CD14-positive monocyte (primary cell): ENCODE measurements at places on chromosomes 7 and 10.
A peak's percentile ranks its signal among the peaks of the same experiment; 100 is the strongest.

GRCh38 chr10:76281659-76282058, 850.2 kb downstream of the LRMDA start:
- no peak for DNase-seq
- no peaks in the 10 kb centered on the region for H3K4me1 ChIP-seq
- no peak overlapping the region for H3K4me3 ChIP-seq
- H3K27me3 ChIP-seq = no peaks in the 10 kb centered on the region
- no peak overlapping the region for H3K27ac ChIP-seq

DNA sequence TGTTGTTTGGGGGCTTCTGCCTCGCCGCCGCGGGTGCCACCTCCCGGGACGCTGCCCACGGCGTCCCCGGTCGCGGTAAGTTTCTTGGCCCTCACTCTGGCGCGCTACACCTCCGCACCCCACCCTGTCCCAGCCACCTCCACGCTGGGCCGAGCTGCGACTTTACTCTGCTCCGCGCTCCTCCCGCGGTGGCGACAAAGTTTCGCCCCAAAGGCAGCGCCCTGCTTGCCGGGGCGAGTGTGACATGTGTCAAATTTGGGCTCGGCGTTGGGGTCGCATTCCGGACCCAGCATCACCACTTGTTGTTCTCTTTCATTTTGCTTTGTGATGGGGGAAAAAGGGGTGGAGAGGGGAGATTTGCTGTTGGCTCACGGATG, 167.7 kb upstream of the PPP1R3A start:
- no peak overlapping the region for H3K27ac ChIP-seq
- H3K36me3 ChIP-seq = no peaks in the 10 kb centered on the region
- peaks cover 97% of the 10 kb centered on the region for H3K27me3 ChIP-seq
- peak; percentile 3 for DNase-seq
- peaks cover 54% of the 10 kb centered on the region for H3K4me1 ChIP-seq

- no peak overlapping the region for H3K27ac ChIP-seq
- H3K4me1 ChIP-seq = no peaks in the 10 kb centered on the region
- no peaks in the 10 kb centered on the region for H3K36me3 ChIP-seq
- H3K27me3 ChIP-seq = no peaks in the 10 kb centered on the region
- H3K4me3 ChIP-seq = no peak overlapping the region
- no peak for DNase-seq
Observed at GRCh38 chr10:109270173-109270572, 653.1 kb downstream of the XPNPEP1 start.

GRCh38 chr10:17780727-17781126, 28.4 kb upstream of the MRC1 start:
- no peak overlapping the region for H3K4me3 ChIP-seq
- H3K36me3 ChIP-seq = no peaks in the 10 kb centered on the region
- H3K4me1 ChIP-seq = peaks cover 27% of the 10 kb centered on the region

- no peak overlapping the region for H3K4me3 ChIP-seq
- H3K27me3 ChIP-seq = no peaks in the 10 kb centered on the region
- no peaks in the 10 kb centered on the region for H3K4me1 ChIP-seq
Observed at GRCh38 chr7:71652510-71652909, 520.6 kb downstream of the GALNT17 start.

GRCh38 chr10:32266979-32267378, 80.0 kb downstream of the EPC1 start:
- no peaks in the 10 kb centered on the region for H3K27me3 ChIP-seq
- DNase-seq = no peak
- H3K36me3 ChIP-seq = peaks cover 59% of the 10 kb centered on the region
- peaks cover 5% of the 10 kb centered on the region for H3K4me1 ChIP-seq
- H3K4me3 ChIP-seq = no peak overlapping the region

DNA sequence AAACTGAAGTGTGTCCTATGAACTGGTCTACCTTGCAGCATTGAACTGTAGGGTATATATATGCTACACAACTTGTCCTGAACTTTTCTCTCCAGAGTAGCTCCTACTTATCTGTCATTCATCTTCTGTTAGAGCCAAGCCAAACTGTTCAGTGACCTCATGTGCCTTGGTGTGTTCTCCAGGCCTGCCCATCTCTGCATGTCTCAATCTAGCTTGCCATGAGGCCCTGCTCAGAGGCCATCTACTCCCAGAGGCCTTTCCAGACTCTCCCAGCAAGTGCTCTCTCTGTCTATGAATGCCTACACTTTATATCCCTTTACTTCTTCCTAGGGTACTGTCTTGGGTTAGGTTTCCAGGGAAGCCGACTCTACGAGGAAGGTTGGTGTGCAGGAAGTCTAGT, 99.8 kb upstream of the MTPN start:
- H3K27me3 ChIP-seq = no peaks in the 10 kb centered on the region
- no peaks in the 10 kb centered on the region for H3K36me3 ChIP-seq
- H3K4me3 ChIP-seq = no peak overlapping the region
- no peak for DNase-seq

GRCh38 chr10:114043532-114044246, at the start of gene ADRB1:
Gene ADRB1 (plus strand): TSS chr10:114043866. CDS start chr10:114044133, 267 bp downstream.
- peak within 1 kb of the TSS; percentile 63 for H3K27ac ChIP-seq
- no peaks in the 10 kb centered on the region for H3K36me3 ChIP-seq
- peaks cover 42% of the 10 kb centered on the region for H3K4me1 ChIP-seq
- peak; percentile 64 for DNase-seq

GRCh38 chr7:105330526-105330925, 58.2 kb downstream of the SRPK2 start:
- peaks cover 4% of the 10 kb centered on the region for H3K4me1 ChIP-seq
- no peak for DNase-seq
- H3K27me3 ChIP-seq = no peaks in the 10 kb centered on the region
- no peaks in the 10 kb centered on the region for H3K36me3 ChIP-seq
- no peak overlapping the region for H3K4me3 ChIP-seq

- no peak for DNase-seq
- no peak overlapping the region for H3K27ac ChIP-seq
- no peaks in the 10 kb centered on the region for H3K4me1 ChIP-seq
Observed at GRCh38 chr7:81180573-81180972, 261.7 kb upstream of the SEMA3C start.

- H3K36me3 ChIP-seq = no peaks in the 10 kb centered on the region
- H3K4me3 ChIP-seq = no peak overlapping the region
- H3K27me3 ChIP-seq = no peaks in the 10 kb centered on the region
- no peak for DNase-seq
- H3K27ac ChIP-seq = no peak overlapping the region
- no peaks in the 10 kb centered on the region for H3K4me1 ChIP-seq
Observed at GRCh38 chr10:85787881-85788280, 578.7 kb downstream of the GRID1 start.

DNA sequence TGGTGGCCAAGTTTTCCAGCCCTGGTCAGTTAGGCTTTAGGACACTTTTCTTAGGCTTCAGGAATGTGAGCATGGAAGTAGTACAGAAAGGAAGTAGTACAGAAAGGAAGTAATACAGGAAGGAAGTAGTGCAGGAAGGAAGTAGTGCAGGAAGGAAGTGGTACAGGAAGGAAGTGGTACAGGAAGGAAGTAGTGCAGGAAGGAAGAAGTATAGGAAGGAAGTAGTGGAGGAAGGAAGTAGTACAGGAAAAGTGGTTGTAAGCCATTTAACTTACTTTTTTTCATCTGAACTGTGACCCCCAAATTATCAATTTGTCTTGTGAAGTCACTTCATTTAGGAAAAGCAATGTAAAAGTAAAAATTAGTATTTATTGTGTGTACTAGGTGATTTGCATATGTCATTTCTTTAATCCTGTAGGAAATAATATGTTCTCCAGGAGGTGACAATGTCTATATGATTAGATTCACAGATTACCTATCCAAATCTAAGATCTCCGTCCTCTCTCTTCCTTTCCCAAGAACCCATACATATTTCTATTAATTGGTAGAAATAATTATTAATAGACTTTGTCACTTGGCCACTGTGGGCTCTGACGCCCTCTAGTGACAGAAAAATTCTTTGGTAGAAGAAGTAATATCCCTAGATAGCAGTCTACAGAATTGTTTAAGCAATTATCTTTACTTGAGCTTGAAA, 3.9 kb upstream of the FAS start:
- no peak overlapping the region for H3K4me3 ChIP-seq
- H3K4me1 ChIP-seq = peaks cover 31% of the 10 kb centered on the region
- no peaks in the 10 kb centered on the region for H3K27me3 ChIP-seq
- no peak for DNase-seq
- H3K27ac ChIP-seq = no peak overlapping the region

DNA sequence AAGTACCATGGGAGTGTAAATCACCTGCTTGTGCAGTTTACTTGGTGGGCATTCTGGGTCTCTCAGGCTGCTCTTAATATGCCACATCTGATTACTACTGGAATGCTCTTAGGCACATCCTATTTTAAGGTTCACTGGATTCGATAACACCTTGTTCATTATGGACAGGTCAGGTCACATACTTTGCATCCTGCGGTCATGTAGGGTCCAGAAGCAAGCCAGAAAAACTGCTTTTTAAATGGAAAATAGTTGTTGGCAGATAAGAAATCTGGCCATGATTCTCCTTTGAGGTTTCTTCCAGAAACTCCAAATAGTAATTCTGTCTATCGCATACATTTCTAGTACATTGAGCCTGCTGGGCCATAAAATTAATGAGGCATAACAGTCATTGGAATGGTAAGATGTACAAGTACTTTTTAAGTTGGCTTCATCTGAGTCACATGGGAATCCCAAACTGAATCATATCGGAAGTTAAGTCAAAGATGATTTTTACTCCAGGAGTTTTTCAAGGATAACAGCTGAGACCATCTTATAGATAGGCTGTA, 371.9 kb downstream of the LRRTM3 start:
- no peak overlapping the region for H3K4me3 ChIP-seq
- no peak for DNase-seq
- no peaks in the 10 kb centered on the region for H3K4me1 ChIP-seq
- H3K27ac ChIP-seq = no peak overlapping the region
- no peaks in the 10 kb centered on the region for H3K36me3 ChIP-seq

- H3K27me3 ChIP-seq = no peaks in the 10 kb centered on the region
- H3K27ac ChIP-seq = no peak overlapping the region
- DNase-seq = no peak
- H3K4me1 ChIP-seq = no peaks in the 10 kb centered on the region
- H3K4me3 ChIP-seq = no peak overlapping the region
Observed at GRCh38 chr10:87782721-87783120, 35.3 kb downstream of the ATAD1 start.

DNA sequence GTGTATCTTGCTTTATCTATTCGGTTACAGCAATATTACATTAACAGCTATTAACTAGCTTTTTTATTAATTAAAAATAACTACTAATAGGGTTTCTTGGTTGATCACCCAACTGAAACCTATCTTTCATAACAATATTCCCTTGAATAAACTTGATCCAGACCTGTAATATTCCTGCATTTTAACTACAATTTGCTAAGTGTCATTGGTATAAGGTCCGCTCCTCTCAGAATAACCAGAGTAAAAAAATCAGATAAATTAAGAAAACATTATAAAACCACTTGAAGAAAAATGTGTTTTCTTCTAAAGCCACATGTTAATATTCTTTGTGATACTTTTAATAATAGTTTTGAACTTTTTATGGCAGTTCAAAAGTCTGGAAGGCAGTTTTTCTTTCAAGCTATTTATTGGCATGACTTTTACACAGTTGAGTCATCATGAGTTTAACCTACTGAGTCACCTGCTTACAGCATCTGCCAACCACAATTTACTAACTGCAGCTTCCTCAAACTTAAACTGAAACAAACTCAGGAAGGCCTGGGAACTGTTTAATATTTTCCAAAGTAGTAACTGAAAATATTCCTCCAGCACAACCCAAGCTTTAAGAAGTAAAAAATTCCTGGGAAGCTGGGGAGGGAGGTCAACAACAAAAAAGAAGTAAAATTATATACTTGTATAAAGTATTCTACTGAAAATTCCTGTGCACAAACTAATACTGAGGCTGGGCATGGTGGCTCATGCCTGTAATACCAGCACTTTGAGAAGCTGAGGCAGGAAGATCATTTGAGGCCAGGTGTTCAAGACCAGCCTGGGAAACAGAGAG, 103.2 kb downstream of the NRBF2 start:
- DNase-seq = peak; percentile 91
- H3K4me1 ChIP-seq = peaks cover 37% of the 10 kb centered on the region
- peak overlapping the region; percentile 68 for H3K27ac ChIP-seq
- H3K36me3 ChIP-seq = no peaks in the 10 kb centered on the region
- H3K27me3 ChIP-seq = no peaks in the 10 kb centered on the region
- no peak overlapping the region for H3K4me3 ChIP-seq

DNA sequence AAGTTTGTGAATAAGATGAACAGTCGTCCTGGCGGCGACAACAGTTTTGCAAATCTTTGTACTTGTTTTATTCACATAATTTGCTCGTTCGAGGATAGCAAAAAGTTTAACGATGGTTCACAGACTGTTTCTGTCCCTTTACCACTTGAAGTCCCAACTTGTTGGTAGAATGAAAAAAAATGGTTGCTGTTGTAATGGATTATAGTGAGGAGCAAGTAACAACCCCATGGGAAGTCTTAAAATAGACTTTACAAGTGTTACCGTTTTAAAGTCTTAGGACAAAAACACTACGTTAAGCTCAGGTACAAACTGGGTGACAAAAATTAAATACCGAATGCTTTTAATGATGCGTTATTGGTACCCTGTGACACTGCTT, 589 bp downstream of the LSM8 start:
- no peaks in the 10 kb centered on the region for H3K27me3 ChIP-seq
- H3K36me3 ChIP-seq = peaks cover 22% of the 10 kb centered on the region
- H3K4me1 ChIP-seq = peaks cover 33% of the 10 kb centered on the region
- peak overlapping the region; percentile 96 for H3K27ac ChIP-seq
- peak; percentile 7 for DNase-seq

GRCh38 chr10:50325449-50326171, 74.3 kb upstream of the ASAH2 start:
- no peaks in the 10 kb centered on the region for H3K27me3 ChIP-seq
- peak overlapping the region; percentile 55 for H3K27ac ChIP-seq
- H3K4me3 ChIP-seq = no peak overlapping the region
- no peaks in the 10 kb centered on the region for H3K36me3 ChIP-seq
- peak; percentile 30 for DNase-seq
- peaks cover 55% of the 10 kb centered on the region for H3K4me1 ChIP-seq

DNA sequence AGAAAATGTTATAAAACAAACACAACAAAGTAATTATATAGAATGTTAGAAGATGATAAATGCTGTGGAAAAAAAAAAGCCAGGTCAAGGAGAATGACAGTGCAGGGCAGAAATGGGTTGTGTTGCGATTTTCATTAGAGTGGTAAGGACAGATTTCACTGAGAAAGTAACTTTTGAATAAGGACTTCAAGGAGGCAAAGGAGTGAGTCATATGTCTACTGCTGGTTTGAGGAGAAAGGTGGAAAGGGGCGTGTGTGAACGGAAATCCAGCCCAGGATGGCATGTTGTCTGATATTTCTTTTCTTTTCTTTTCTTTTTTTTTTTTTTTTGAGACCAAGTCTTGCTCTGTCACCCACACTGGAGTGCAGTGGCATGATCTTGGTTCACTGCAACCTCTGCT, 12.3 kb upstream of the DLD start:
- H3K27me3 ChIP-seq = peaks cover 2% of the 10 kb centered on the region
- H3K36me3 ChIP-seq = no peaks in the 10 kb centered on the region
- no peak overlapping the region for H3K27ac ChIP-seq
- DNase-seq = no peak
- H3K4me1 ChIP-seq = peaks cover 18% of the 10 kb centered on the region
- H3K4me3 ChIP-seq = no peak overlapping the region
